Stimulated activated CD4-positive, alpha-beta T cell treated with anti-CD3 and anti-CD28 coated beads, Interleukin-15, amount 100 ng/mL, for 1 hour (primary cell): ENCODE measurements at places on chromosomes 12 and 14.
A peak's percentile ranks its signal among the peaks of the same experiment; 100 is the strongest.

DNA sequence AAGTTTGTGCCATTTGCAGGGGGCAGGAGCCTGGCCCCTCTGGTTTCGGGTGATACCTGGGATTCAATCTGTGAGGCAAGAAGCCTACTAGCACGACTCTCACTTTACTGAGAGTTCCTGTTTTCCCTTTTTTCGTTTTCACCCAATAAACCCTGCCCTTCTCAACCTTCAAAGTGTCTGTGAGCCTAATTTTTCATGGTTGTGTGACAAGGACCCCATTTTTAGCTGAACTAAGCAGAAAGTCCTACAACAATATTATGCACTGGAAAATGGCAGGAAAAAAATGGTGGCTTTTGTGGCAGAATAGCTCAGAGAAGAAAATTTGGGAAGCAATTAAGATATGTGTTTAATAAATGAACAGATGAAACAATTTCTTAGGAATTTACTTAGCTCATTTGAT lies 432.1 kb downstream of the C12orf50 start:
- DNase-seq, result no peak

GRCh38 chr12:68375756-68376695 lies 43.9 kb upstream of the MDM1 start:
- no peak for DNase-seq

DNA sequence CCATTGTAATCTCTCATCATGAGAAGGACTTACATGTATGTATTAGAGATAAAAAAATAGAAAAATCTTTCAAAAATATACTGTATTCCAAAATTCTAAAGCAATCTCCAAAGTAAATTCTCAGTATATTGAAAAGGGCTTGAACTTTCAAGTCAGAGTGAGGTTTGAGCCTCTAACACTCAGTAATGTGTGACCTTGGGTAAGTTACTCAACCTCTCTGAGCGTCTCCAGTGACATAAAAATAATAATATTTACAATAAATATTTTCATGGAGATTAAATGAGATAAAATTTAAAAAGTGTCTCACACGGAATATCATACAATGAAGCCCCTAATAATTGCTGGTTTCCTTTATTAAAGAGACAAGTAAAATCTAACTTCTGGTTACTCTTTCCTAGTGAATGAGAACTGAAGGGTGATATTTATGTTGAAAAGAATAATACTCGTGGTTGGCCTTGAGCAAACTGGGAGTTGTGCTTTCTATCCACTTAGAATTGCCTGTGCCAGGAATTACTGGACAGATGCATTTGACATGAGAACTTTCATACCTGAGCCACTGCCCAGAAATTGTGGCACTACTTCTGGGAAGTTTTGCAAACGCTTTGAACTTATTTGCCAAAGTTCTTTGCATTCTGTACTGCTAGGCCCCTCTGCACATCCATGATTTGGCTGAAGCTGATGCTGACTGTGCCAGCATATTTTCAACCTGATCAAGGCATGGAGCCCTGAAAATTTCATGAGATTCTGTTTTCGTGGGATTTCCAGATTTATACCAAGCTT lies 933.7 kb downstream of the GALC start:
- no peak for DNase-seq

- DNase-seq, result no peak
These were observed 1345.3 kb upstream of the SEL1L start for GRCh38 chr14:82878951-82879350.

DNA sequence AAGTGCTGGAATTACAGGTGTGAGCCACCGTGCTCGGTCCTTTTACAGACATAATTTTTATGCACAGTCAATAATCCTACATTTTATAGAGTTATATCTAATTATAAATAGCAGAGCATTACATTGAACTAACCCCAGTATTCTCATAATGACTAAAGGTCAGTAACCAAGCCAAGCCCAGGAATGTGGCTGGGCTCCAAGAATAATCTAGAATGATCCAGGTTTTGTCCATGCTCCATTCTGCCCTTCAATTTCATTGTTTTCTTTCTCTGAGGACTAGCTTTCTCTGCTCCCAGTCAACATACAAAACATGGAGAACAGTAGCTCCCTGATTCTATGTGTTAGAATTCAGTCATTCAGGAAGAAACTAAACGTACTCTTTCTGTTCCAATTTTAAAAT lies 92.1 kb upstream of the KRR1 start:
- DNase-seq, result no peak

DNA sequence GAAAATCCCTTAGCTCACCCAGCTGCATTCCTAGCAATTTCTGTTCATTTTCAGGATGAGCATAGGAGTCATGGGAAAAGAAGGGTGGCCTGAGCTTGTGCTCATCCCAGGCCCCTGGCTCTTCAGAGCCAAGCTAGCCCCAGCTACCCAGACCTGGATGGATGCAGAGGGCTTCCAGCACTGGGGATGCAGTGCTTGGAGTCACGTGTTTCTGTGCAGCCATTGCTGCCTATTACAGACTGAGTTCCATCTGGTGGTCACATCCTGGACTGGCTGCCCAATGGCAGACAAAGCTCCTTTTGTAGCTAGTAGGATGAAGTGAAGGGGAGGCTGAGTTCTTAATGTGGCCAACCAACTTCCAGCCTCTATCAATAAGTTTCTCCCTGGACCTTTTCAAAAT lies 54.2 kb upstream of the JDP2 start:
- DNase-seq, result no peak

DNA sequence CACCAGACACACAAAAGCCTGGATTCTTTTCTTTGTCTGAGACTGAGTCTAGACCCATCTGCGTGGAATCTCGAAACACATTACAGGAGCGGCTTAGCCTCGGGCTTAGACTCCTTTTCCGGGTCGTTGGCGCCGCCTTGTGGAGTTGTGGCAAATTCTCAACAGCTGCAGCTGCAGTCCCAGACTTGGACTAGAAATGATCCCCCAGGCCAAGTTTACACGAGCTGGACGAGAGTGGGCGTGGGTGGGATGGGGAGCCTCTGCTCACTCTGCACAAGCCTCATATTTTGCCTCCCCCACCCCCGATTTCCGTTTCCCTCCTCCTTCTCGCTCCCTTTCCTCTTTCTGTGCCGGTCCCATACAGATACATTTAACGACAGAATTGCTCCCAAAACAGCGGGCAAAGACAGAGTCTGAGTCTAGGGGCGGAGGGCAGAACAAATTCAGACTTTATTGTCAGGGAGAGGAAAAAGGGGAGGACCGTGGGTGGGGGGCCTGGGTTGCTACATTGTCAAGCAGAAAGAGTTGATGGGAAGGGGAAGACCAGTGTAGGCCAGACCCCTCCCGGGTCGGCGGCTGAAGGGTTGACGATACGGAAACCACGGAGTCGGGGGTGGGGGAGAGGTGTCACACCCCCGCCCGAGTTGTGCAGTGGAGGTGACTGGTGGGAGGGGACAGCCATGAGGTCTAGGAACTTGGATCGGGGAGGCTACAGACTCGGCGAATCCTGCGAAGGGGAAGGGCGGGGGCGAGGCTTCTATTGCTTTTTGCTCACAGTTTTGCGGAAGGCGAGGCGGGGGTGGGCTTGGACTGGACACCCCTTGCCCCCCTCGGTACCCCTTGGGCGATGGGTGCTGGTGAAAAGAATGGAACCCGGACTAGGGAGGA lies 4.7 kb upstream of the GPR84 start:
- DNase-seq, result peak; percentile 87

DNA sequence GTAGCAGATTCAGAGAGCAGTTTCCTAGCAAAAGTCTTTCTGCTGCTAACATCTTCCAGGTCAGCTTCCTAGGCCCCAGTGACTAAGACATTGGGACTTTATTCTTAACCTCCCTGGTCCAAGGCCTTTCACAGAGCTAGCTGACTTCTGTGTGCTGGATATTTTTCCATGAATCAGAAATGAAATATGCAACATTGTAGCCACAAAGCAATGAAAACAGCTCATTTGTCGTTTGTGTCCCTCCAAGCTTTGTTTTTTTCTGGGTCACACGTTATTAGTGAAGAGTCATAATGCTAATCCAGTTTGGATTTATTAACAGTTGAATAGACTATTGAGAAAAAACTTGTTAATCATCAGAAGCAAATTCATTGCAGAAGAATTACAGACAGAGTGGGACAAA lies 82.4 kb downstream of the ARF6 start:
- DNase-seq, result no peak

- no peak for DNase-seq
These were observed 529 bp downstream of the PHLDA1 start for GRCh38 chr12:76031081-76031413.

DNA sequence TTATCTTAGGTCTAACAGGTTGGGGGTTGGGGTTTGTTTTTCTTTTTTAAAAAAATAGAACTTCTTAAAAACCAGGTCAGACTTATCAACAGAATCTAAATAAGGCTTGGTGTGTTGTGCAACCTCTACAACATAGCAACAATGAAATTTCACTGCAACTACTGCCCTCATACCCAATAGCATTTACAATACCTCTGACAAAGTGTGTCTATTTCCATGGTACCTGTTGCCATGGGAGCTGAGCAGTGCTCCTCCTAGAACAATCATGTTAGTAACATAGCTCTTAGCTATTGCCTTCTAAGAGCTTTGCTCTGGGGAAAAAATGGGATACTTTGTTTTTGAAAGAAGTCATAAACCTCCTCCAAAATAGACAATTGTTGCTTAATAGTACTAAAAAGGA lies 103.3 kb upstream of the CCDC175 start:
- DNase-seq, result no peak

DNA sequence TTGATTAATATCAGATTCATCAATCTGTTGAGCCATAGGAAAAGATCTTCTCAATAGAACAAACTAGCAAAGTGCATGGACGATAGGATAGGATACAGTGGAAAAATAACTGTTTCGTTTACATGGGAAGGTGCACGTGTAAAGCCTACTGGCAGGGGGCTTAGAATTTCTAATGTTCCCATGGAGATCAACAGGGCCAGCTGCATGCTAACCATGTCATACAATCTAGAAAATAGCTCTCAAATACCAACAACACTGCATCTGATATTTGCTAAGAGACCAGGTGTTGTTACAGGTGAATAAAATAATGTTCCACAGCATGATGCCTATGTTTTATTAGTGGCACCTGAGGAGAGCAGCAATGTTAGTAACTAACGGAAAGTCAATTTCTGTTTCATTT lies 72.5 kb downstream of the ACSS3 start:
- no peak for DNase-seq

DNA sequence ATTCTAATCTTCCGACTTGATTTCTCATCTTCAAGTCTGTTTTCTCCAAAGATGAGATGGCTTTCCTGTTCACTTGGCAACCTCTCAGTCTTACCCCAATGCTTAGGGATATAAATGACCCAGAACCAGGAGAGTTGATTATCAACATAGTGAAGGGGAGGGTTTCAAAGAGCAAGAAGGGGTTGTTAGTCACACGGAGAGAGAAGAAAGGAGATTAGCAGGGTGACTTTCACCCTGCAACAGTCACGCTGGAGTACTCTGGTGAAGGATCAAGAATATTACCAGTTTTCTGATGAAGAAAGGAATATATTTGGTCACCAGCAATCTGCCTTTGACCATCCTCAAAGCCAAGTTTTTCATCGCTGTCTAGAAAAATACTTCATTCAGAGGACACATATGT lies at the start of gene TMEM52B:
TSS of gene TMEM52B (plus strand) at position 212 of the 400 bp plus-strand sequence. CDS start 543 bp downstream, outside the sequence.
- no peak for DNase-seq

GRCh38 chr12:112283546-112283945 lies 98.7 kb downstream of the HECTD4 start:
- no peak for DNase-seq

- DNase-seq, result peak; percentile 70
These were observed 795 bp downstream of the STAT6 start for GRCh38 chr12:57110104-57111030.

GRCh38 chr14:105093431-105094192 lies 28.4 kb upstream of the GPR132 start:
- DNase-seq, result peak; percentile 68

- DNase-seq, result no peak
These were observed 156.7 kb downstream of the NUAK1 start for GRCh38 chr12:105982022-105982421.

- no peak for DNase-seq
These were observed 711 bp downstream of the MARS1 start for GRCh38 chr12:57488402-57489156.

DNA sequence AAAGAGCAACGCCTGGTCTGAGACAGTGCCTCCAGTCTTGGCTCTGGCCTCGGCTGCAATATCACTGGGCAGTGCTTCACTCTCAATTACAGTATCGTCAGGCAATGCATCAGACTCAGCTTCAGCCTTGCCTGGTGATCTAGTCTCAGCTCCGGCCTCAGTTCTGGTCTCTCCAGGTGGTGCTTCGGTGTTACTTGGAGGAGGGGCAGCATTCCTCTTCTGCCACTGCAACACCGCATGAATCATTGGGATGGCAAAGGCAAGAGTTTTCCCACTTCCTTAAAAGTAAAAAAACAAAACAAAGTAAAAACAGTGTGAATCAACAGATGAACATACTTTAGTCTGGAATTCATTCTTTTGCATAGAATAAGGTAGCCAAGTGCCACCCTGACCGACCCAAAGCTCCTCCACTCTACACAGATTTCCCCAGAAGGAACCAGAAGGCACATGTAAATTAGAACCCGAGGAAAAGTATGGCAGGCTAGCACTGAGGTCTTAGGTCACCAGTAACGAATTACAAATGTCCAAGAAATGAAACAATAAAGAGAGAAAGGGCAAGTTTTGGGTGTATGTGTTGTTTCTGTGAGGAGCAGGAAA lies 18.6 kb downstream of the DDX24 start:
- no peak for DNase-seq

DNA sequence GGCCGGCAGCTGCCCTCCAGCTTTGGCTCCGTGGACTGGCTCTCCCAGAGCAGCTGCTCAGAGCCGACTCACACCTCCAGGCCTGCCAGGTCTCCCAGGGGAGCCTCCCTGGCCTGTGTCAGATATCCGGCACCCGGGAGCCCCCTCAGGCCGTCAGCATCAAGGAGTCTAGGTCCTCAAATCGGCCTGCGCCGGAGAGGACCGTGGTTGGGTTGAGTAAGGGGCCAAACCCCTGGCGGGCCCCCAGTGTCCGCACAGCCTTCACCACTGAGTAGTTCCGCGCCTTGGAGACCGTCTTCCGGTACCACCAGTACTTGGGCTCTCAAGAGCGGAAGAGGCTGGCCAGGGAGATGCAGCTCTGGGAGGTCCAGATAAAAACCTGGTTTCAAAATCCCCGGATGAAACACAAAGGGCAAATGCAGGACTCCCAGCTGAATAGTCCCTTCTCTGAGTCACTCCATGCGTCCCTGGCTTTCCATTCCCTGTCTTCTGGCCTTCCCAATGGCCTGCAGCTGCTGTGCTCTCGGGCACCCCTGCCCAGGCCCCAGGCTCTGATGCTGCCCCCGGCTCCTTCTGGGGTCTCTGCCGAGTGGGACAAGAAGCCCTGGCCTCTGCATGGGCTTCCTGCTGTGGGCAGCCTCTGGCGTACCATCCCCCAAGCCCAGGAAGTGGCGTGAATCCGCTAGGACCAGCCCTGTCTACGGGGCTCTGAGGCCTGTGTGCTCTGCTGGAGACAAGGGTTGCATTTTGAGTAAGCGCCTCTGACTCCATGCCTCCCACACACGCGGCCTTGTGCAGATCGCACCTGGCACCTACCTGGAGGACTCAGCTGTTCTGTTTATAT lies 245.1 kb upstream of the ATXN7L3B start:
- DNase-seq, result no peak
